Germinal center (tissue), 1 donor: ENCODE measurements at places on chromosomes 2 and 18.

DNA sequence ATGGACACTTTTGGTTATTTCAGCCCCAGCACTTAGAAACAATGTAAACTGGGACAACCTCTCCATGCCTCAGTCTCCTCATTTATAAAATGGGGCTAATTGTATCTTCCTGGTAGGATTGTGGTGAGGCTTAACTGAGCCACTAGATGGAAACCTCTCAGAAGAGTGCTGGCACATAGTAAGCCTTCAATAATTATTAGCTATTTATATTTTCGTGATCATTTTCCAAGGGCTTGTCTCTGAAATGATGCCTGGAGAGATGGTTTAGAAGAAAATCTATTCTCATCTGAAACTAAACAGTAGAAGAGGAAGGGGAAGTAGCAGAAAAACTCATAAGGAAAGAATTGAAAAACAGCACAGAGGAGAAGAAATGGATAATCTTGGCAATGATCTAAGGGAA lies 6.8 kb downstream of the RAX start:
- no peak for DNase-seq

DNA sequence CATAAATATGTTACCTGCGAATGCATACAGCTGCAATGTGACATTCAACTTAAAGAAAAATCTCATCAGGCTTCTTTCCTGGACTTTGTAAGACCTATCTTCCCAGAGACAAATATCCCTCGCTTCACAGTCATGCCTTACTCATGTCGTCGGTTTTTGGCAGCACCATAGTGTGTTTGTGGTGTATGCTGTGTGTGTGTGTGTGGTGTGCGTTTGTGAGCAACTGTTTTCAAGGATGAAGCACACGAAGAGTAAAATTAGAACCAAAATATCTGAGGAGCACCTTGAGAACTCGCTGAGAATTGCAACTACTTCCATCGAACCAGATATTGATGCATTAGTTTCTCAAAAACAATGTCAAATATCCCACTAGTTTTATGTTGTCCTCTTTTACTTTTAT lies 56.9 kb downstream of the ASB1 start:
- DNase-seq = no peak

DNA sequence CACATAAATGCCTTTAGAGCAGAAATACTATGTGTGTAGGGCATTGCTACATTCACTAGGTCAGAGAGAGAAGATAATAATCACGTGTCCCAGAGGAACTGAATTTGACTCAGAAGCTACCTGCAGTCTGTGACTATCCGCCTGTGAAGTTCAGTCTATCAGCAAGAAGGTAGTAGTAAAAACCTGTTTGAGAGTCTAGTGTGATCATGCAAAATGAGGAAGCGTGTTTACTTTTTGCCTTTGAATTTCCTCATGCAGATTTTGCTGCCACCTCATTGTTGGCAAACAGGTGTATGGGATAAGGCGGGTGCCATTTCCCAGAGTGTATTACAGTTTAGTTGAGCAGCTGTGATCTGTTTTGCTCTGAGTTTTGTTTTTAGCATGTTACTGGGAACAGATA lies 403.9 kb upstream of the FANCL start:
- DNase-seq = peak; percentile 5

DNA sequence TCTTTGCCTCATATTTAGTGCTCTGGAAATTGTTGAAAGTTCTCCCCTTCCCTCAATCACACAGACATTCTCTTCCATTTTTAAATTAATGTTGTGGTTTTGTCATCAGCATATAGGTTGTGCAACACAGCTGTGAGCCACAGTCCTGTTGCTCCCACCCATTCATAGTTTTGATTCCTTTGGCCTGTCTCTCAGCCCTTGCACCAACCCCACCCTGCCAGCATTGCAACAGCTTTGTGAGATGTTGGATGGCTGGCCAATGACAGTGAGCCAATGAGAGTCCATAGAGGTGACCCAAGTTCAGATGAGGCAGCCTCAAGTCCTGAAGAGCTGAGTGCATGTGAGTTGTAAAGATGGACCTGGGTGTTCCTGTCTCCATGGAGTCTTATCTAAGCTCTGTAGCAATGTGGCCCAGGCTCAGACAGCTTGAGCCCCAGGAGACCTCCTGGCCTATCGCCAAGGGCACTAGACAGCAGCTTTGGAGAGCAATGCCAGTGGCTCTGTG lies 775.5 kb downstream of the RNF144A start:
- no peak for DNase-seq

GRCh38 chr2:67604360-67604759 lies 207.2 kb downstream of the ETAA1 start:
- no peak for DNase-seq

DNA sequence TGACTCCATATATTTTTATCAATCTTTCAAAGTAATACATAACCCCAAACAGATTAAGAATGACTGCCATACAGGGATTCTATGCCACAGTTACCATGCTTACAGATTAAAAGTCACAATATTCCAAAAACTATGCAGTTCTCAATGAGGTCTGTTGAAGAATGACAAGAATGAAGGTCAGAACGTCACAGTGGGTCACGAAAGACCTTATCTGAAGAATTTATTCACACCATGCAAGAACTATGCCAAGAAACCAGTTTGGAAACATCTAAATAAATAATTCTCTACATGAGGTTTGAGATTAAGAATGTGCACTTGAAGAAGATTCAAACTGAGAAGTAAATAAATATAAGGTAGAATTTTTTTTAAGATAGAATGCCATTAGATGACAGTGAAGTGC lies 253.3 kb downstream of the EXOC6B start:
- DNase-seq = no peak

- DNase-seq = no peak
Measured at GRCh38 chr18:11885278-11885947, 22.7 kb downstream of the MPPE1 start.

GRCh38 chr2:215825707-215826106 lies 187.6 kb downstream of the MREG start:
- no peak for DNase-seq

DNA sequence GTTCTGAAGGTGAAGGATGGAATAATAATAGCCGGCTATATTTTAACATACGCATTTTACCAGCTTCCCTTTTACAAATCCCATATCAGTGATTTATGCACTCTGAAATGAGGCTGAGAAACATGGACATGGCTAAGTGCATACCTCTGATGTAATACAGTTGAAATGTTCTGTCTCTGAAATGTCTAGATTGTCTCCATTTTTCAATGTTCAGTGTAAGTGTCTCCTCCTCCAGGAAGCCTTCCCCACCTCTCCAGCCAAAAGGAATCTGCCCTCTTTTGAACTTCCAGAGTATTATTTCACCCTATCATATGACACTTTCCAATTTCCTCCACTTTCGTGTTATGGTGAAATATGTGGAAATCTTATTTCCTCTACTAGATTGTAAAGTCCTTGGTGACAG lies 29.5 kb upstream of the ME2 start:
- DNase-seq = no peak

DNA sequence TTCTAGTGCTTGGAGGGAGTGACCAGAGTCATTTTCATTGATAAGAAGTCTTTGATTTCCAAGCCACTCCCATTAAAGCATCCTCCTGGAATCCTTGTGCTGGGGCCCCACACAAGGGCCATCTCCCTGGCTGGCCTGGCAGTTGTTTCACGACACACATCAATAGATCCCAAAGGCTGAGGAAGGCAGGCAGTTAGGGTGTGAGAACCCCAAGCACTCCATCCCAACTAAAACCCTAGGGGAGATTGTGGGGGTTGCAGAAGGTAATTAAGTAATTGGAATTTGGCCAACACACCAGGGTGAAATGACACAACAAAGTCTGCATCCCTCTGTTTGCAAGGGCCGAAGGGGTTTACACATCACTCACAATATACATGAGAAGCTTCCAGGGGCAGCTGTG lies 578.1 kb upstream of the SYT4 start:
- DNase-seq = no peak

DNA sequence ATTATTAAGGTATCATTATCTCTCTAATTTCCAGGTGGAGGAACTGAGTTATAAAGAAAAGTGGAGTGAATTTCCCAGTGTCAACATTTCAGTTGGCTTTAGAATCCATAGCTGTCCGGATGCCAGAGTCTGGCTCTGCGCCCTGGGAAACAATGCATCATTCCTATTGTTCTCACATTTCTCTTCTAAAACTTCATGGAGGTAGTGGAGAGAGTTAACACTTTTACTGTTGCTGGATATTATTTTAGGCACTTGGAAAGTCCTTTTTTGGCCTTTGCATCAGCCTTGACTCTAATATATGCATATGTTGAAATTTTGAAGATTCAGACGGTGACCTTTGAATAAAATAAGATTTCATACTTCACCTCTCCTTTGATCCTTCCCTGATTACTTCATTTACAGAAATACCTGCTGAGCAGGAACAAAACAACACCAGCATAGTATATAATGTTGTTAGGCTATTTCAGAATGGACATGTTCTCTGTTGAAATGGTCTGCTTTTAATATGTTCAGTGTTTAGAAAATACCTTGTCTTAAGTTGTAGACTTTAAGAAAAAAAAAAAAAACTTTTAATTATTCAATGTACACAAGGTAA lies 148.8 kb downstream of the EPHA4 start:
- no peak for DNase-seq

GRCh38 chr18:13287372-13287771 lies 68.8 kb downstream of the LDLRAD4 start:
- DNase-seq = no peak

GRCh38 chr18:22391407-22392345 lies 26.0 kb downstream of the CTAGE1 start:
- DNase-seq = no peak

GRCh38 chr2:161414042-161415033 lies 1.8 kb upstream of the TBR1 start:
- DNase-seq = no peak

DNA sequence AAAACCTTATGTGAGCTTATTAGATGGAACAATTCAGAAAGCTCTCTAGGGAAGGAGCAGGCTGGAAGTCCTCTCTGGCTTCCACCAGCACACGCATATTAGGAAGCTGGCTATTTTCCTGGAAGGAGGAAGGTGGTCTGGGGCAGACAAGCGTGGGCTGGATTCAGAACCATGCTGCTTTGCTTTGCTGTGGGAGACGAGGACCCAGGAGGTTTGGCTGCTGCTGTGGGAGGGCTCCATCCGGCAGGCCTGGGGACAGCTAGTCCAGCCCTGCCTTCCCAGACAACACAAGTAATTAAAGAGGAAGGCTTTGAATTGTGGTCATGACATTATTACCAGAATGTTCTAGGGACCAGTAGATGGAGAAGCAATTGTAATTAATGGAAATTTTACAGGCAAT lies 238.8 kb upstream of the MYT1L start:
- DNase-seq = no peak

GRCh38 chr2:222193328-222193983 lies 105.3 kb downstream of the PAX3 start:
- DNase-seq = no peak
